Activated T-cell treated with anti-CD3 and anti-CD28 coated beads for 4 hours (primary cell): ENCODE measurements at places on chromosomes 5 and 9.

DNA sequence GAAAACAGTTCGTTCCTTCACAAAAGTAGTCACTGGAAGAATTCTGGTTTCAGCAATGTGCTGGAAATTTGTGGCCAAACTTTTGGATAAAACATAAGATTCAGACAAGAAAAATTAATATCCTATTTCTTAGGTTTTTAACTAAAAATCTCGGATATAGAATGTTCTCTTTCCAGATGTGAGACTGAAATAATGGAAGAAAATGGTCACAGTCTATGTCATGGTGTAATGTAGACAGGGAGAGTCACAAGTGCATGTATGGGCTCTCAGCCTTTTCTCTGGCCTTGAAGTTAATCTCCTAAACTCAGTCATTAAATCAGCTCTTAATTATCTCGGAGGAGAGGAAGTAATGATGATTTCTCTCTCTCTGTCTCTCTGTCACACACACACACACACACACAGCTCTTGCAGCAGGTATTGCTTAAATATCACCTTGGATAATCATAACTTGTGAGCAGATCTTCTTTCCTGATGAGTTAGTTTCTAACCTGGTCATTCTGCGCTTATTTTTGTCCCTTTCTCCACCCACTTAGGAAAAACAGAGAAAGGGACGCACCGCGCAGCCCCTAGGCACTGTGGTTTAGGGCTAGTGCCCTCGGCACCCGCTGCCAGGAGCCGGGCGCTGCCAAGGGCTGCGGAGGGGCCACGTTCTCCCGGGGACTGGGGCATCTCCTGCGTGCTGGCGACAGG is 672 bp upstream of the ITGA2 start:
- DNase-seq, result no peak

DNA sequence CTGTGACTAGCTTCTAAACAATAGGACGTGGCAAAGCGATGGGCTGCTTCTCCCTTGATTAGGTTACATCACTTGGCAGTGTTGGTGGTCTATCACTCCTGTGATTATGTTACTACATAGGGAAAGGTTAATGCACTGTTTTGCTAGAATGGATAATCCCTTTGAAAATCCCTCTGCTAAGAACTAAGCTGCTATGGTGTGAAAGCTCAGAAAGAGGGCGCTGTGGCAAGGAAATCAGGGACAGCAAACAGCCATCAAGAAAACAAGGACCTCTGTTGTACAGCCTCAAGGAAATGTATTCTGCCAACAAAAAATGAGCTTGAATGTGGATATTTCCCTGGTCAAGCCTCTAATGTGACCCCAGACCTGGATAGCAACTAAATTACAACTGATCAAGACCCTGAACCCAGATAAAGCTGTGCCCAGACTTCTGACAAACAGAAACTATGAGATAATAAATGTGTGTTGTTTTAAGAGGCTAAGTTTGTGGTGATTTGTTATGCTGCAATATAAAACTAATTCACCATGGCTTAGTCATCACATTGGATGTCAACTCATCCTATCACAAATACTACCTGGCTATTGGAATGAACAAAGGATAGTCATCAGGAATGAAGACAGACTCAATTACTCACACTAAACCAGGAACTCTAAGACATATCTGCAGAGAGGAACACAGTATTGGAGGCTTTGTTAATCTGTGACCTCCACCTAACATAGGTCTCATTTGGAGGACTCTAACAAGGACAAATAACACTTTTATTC is 1215.9 kb downstream of the EFNA5 start:
- no peak for DNase-seq

DNA sequence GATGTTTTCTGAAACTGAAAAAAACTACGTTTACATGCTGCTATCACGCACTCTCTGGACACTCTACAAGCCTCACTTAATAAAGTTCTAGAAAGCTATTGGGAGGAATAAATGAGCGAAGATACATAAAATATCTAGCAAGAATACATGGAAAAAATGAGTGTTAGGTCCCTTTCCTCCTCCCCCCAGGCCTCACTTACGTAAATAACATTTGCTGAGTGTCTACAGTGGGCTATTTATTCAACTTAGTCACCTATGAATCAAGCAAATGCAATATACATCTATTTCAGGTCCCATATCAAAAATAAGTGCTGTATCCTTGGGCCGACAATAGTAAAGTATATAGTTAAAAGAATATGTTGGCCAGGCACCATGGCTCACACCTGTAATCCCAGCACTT is 62.5 kb downstream of the FRMD3 start:
- no peak for DNase-seq

GRCh38 chr5:178426326-178427130 is 163.7 kb downstream of the COL23A1 start:
- DNase-seq, result no peak

DNA sequence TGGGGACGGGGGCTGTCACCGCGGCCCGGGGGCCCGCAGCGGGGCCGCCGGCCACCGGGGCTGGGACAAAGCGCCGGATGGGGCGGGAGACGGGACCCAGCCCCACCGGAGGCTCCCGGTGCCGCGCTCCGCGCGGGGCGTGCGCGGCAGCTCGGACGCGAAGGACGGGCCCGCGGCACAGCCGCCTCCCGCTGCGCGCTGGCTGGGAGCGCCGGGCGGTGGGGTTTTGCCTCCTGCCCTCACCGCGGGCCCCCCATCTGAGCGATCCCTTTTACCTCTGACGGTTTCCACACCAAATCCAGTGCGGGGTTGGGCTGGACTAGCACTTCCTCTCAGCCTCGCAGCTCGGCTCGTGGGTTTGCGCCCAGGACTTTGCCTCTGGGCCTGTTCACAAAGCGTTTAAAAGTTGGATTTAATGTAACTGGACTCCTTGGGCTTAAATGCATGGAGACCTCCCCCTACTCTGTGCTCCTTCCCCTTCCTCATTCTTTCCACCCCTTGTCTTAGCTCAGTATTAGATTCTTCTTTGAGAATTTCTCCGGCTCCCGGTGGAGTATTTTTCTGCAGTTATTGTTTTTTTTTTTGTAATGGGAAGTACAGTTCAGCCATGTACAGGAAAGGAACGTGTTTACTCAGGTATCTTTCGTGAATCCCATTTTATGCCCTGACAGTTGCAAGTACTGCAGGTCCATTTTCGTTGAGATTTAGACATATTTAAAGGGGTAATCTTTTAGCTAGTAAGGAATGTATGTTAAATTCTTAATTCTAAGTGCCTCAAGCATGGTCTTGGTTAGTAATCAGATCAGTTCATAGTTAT is 691 bp downstream of the FCHO2 start:
- DNase-seq, result no peak

DNA sequence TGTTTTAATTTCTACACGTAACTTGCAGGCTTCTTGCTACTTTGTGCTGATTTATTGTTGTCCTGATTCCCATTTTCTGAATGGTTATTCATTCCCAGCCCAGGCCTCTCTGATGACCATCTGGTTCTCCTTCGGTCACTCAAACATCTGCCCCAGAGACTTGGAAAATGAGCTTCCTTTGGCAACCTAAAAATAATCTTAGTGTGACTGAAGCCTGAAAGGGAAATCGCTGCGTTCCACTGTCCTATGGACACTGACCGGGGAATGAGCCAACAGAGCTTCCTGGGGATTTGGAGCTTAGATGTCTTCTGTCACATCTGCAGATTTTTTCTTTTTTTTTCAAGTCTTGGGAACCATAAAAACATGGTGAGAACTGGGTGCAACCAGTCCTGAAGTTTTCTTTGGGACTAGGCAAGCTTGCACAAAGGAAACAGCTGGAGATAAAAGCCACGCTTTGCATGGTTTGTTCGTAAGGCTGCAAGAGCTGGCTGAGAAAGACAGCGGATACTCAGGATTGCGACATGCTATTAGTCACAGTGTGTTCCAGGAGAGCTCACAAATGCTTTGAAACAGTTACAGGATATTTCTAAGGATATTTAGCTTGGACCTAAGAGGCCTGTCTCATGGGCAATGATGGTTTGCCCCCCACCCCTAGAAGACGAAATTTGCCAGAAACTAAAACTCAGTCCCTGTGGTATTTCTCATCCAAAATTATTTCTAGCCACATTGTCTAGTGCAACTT is 146.2 kb downstream of the GOLPH3 start:
- DNase-seq, result no peak
